Activated naive CD4-positive, alpha-beta T cell treated with anti-CD3 and anti-CD28 coated beads, Interleukin-2, amount 50 U/mL, for 16 hours (primary cell): ENCODE measurements at places on chromosomes 4 and X.
A peak's percentile ranks its signal among the peaks of the same experiment; 100 is the strongest.

DNA sequence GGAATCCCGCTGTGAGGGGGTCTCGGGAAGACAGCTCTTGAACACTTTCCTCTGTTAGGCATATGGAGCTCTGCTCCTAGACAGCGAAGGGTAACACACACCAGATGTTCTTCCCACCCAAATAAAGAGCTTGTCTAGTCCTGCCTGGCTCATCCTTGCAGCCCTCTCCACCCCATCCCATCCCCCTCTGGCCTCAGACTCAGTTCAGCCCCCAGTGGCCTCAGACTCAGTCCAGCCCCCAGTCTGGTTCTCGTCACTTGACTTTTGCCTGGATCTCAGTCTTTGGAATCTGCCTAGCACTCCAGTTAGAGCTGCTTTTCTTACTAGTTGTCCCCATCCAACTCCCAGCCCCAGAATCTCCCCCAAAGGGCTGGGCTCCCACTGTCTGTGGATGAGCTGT lies 14.9 kb downstream of the RAB33A start:
- no peak for DNase-seq

DNA sequence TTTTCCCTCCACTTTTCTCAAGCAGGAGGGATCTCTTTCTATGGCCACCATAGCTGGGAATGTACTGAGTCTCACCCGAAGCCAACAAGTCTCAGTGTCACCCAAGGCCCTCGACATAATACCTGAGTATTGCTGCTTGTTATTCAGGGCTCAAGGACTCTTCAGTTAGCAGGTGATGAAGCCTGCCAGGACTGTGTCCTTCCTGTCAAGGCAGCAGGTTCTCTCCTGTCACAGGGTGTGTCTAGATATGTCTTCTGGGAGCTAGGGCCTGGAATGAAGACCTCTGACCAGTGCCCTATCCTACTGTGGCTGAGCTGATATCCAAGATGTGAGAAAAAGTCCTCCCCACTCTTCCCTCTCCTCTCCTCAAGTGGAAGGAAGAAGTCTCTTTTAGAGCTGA lies 391.0 kb upstream of the DIPK2B start:
- no peak for DNase-seq

DNA sequence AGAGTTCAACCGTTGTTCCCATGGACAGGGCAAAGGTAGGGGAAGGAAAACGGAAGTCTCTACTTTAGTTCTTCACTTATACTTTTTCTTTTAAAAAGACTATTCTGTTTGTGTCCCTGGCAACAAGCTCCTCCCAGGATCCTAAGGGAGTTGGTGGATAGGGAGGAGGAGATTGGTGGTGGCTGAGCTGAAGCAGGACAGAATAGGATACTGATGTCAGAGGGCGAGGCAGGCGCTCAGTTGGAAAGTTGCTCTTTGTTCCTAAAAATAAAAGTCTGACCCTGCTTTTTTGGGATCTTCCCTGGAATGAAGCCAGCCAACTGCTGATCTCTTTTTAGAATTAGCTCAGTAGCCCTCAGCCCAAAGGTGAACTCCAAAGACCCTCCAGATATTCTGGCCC lies 104.7 kb downstream of the MGST2 start:
- no peak for DNase-seq

- no peak for DNase-seq
Measured at GRCh38 chr4:47814618-47815295, 23.1 kb downstream of the CORIN start.

GRCh38 chr4:169582203-169582602 lies 30.2 kb downstream of the NEK1 start:
- no peak for DNase-seq

- no peak for DNase-seq
Measured at GRCh38 chrX:104566681-104567501, 892 bp downstream of the IL1RAPL2 start.

GRCh38 chr4:115274545-115274944 lies 161.1 kb upstream of the NDST4 start:
- no peak for DNase-seq

DNA sequence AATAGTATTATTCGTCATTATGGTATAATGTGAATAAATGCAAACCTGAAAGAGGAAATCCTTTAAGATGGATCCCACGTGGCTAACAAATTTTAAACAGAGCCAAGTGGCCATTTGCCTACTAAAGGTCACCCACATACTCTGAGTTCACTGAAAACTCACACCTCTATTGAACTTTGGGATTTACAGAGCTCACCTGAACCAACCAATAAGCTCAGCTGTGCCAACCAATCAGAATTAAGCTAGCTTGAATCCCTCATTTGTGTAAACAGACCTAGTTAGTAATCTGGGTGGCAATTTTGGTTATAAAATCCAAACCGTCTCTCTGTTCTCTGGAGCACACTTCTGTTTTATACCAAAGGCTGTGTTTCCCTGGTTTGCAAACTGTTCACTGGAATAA lies 5.4 kb upstream of the NUDT9 start:
- no peak for DNase-seq

- no peak for DNase-seq
Measured at GRCh38 chr4:153326513-153326912, 18.0 kb upstream of the MND1 start.

GRCh38 chr4:143021384-143021783 lies 163.3 kb upstream of the USP38 start:
- DNase-seq, result no peak

DNA sequence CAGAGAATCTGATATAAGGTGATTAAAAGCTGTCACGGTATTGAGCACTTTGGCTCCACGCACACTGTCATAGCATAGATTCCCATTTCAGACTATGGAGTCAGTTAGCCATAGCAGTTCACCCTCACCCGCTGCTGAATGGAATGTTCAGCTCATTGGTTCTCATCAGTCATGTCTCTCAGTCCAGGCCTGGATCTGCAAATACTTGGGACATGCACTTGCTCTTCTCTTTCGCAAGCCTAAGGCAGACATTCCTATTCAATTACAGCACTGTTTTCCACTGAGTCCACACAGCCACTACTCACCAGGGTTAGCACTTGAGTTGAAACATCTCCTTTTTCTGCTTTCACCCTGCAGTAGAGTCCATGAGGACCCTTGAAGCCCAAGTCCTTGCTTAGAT lies 30.6 kb upstream of the SCML1 start:
- no peak for DNase-seq

DNA sequence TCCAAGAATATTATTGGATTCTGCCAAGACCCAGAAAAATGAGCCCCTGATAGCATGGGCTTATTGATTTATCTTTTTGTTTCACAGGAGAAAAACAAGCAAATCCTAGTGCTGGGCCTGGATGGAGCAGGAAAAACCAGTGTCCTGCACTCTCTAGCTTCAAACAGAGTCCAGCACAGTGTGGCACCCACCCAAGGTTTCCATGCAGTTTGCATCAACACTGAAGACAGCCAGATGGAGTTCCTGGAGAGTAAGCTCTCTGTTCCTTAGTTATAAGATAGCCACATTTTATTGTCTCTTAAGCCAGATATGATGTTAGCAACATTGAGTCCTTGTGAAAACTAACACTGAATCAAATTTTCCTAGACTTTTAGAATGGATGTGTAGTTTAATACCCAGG lies 5.5 kb downstream of the ARL9 start:
- no peak for DNase-seq

- DNase-seq, result no peak
Measured at GRCh38 chrX:154409222-154409871, at the start of gene DNASE1L1. Gene DNASE1L1, minus strand, starts transcription at chrX:154409254. Its CDS starts 3,686 bp downstream, at chrX:154405568.

DNA sequence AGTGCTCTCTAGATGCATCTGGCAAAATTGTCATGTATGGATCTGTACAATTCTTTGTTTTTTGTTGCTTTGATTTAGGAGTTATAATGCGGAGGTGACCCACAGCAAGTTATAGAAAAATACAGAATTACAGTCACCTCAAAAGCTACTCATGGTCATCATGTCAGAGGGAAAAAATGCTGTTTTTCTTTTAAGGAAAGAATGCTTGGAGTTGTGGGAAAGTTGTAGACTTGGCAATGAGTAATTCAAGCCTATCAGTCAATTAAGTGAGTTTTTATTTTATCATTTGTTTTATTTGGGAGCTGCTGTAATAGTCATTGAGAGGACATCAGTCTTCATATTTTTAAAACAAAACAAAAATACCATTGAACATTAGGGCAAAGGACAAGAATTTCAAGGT lies 16.4 kb downstream of the FHL1 start:
- DNase-seq, result no peak

DNA sequence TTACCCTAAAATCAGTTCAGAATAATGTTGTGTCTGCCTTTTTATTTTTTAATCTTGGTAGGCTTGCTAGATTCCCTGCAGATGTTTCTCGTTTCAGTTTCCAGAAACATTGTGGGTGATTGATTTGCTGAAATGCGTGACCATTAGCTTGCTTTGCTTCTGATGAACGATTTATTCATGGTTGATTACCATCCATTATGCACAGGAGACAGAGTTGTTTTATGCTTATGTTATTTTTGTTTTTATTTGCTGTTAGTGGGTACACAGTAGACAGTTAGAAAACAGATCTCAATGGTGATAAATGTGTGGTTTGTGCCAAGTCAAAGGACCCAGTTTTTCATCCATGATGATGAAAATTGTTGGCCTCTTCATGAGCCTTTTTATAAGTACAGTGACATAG lies 455.6 kb upstream of the BOD1L1 start:
- no peak for DNase-seq

GRCh38 chr4:35087218-35087617 lies 1157.1 kb downstream of the ARAP2 start:
- no peak for DNase-seq

DNA sequence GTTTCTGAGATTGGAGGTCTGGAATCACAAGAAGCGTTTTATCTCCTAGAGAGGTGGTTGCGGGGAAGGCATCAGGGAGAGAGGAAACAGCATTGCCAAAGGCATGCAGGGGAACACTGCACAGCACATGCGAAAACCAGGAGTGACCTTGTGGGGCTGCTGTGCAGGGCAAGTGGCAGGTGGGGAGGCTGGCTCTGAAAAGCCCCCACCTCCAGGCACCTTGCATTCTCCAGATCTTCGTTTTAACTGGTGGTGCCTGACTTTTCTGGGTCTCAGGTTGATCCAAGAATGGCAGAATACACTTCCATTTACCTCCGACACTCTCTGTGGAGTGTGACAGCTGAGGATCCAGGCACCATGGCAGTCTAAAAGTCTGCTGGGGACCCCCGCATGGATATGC lies 209.4 kb upstream of the LEF1 start:
- no peak for DNase-seq

GRCh38 chr4:80619070-80619674 lies 283.6 kb downstream of the CFAP299 start:
- no peak for DNase-seq

DNA sequence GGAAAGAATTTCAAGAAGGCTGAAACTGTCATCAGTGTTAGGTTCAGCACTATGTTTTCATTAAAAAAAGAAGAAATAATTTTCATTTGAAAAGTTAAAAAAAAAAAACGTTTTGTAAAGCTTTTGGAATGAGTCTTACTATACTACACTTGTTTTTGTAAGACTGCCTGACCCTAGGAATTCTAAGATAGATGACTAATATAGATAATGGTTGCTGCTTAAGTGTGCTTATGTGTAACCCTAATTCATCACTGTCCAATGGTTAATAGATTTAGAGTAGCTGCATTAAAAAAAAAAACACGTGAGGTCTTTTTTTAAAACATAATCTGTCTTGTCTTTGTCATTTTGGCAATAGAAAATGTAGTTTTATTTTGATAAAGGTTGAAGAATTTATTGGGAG lies 323.2 kb downstream of the IL1RAPL1 start:
- no peak for DNase-seq

- no peak for DNase-seq
Measured at GRCh38 chr4:155582971-155583437, 83.6 kb upstream of the GUCY1A1 start.

GRCh38 chr4:70640192-70640591 lies 11.6 kb downstream of the ENAM start:
- no peak for DNase-seq

- no peak for DNase-seq
Measured at GRCh38 chr4:6740347-6740746, 24.4 kb downstream of the BLOC1S4 start.

GRCh38 chr4:156322592-156322991 lies 368.9 kb upstream of the CTSO start:
- no peak for DNase-seq

GRCh38 chr4:143641361-143641760 lies 59.1 kb downstream of the FREM3 start:
- no peak for DNase-seq

- DNase-seq, result no peak
Measured at GRCh38 chrX:18887177-18887824, 96.6 kb downstream of the PHKA2 start.

DNA sequence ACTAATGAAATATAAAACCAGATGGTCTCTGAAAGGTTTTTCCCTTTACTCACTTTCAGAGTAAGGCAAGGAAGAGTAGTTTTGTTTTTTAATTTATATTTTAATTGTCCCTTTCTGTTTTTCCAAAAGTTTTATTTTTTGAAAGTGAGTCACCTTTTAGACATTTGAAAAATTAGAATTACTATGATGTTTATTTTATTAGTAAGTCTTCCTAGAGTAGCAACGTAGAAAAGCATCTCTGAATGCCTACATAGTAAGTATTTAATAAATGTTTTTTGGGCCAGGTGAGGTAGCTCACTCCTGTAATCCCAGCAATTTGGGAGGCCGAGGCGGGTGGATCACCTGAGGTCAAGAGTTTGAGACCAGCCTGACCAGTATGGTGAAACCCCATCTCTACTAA lies 51.1 kb downstream of the TET2 start:
- no peak for DNase-seq

DNA sequence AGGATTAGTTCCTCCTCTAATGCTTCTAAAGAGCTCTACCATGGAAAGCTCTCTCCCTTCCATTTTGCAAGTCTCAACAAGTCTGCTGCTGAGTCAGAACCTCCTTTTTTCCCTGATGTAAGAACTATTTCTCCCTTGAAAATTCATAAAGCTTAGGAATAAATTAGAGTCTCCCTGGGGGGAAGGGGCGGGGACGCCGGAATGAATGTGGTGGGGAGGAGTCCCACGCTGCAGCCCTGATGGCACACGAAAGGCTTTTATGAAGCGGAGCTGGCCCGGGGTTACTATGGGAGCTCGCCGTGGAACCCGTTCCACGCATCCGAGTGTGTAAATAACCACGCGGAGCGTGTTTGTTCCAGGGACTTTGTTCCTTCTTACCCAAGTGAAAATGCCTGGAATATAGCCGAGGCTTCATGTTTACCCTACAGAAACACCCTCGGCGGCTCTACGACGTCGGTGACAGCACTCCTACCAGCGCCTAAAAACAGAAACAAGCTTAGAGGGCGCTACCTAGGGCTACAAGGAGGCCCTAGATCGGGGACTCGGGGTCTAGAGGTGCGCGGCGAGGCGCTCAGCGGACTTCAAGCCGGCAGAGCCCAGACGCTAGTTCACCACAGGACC lies 923 bp upstream of the CPEB2 start:
- peak; percentile 38 for DNase-seq

DNA sequence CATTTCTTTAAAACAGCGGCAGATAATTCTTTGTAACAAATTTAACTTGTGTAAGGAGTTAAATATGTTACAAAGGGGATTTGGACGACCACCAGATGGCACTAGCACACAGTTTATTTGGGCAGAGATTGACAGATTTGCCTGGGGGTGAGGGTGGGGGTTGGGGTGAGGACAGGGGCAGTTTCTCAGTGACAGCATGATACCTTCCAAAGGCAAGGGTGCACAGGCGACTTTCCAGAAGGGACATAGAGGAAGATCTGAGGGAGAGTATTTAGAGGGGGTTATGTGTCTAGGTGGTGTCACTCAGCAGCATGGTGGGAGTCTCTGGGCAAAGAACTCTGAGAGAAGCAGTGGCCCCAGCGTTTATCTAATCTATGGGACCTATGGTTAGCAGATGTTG lies 9.6 kb upstream of the TMA16 start:
- DNase-seq, result peak; percentile 52

GRCh38 chrX:49137492-49137891 lies 14.0 kb upstream of the GPKOW start:
- DNase-seq, result no peak

- no peak for DNase-seq
Measured at GRCh38 chr4:109432696-109433095, 919 bp upstream of the SEC24B start.
